ENCODE measurements at places on chromosomes 1 and 21.

DNA sequence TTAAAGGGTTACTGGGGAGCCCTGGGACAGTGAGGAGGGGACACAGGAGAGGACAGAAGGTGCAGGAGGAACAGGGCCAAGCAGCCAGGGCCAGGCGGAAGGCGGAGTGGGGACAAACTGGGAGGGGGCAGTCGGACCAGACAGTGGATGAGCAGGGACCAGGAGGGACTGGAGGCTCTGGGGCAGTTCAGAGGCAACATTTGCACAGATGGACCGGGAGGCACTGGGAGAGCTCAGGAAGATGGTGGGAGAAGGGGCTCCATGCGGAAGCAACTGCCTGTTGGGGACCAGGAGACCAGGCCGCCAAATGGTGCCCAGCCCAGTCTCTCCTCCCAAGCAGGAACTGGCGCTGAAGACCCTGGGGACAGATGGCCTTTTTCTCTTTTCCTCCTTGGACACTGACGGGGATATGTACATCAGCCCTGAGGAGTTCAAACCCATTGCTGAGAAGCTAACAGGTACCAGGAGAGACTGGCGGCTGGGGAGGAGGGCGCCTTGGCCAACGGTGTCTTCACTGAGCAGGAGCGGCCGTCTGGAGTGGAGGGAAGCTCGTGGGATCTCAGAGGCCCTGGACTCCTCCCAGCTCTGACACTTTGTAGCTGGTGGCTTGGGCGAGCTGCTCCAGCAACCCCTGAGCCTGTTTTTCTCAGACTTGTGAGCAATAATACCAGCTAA, 847 bp downstream of the SELENON start:
- DNase-seq = no peak

DNA sequence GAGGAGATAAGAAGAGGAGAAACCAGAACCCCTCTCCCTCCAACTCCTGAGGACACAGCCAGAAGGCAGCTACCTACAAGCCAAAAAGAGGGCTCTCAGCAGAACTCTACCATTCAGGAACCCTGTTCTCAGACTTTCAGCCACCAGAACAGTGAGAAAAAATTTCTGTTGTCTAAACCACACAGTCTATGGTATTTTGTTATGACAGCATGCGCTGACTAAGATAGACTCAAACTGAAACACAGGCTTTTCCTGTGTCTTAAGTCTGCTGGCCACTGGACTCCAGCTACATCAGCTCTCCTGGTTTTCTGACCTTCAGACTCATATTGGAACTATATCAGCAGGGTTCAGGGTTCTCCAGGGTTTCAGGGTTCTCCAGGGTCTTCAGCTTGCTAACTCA, 126.5 kb upstream of the TNFSF4 start:
- DNase-seq = no peak

- DNase-seq = no peak
These were observed 30.6 kb downstream of the RABIF start for GRCh38 chr1:202858331-202858730.

DNA sequence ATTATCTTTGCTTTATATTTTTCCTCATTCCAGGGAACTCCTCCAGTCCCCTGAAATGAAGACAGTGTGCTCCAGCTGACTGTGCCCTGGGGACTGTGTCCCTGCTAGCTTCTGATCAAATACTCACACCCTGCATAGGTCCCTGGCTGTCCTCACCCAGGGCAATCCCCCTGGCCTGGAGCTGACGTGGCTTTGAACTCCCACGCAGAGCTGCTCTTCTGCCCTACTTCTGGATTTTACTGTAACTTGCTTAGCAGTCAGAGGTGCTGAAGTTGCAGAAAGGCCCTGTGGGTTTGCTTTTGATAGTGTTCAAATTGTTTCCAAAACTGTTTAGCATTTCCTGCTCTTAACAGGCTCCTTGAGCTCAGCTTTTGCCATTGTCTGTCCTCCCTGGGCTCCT, 186.5 kb downstream of the FASLG start:
- peak; percentile 75 for DNase-seq

DNA sequence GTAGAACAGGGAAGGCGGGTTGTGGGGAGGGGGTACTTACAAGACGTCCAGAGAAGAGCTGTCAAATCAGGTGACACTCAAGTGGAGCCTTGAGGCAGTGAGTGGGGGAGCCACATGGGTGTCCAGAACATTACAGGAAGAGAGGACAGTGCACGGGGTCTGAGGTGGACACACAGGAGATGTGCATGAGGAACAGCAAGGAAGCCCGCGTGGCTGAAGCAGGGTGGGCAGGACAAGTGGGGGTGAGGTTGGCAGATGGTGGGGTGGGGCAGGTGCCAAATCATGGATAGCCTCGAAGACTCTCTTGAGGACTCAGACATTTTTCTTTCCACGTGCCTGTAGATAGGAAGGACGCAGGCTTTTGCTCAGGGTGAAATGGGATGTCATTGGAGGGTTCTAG, 921 bp downstream of the SMPDL3B start:
- DNase-seq = no peak

- no peak for DNase-seq
These were observed 27.5 kb upstream of the PLPPR4 start for GRCh38 chr1:99236756-99237155.

Measured in activated naive CD4-positive, alpha-beta T cell treated with Interleukin-2 at 50 U/mL for 16 hours (primary cell).